ENCODE measurements at places on chromosomes 6 and 20. TPM values are rescaled to one million over a fixed set of nuclear protein-coding genes. Genes with fewer than 3 reads are reported as not detected.

GRCh38 chr6:111642463-111643158 lies 36.9 kb upstream of the TRAF3IP2 start:
- peak; percentile 68 for DNase-seq

- no peak for DNase-seq
Measured at GRCh38 chr6:116528780-116529179, 16.7 kb downstream of the TRAPPC3L start.

DNA sequence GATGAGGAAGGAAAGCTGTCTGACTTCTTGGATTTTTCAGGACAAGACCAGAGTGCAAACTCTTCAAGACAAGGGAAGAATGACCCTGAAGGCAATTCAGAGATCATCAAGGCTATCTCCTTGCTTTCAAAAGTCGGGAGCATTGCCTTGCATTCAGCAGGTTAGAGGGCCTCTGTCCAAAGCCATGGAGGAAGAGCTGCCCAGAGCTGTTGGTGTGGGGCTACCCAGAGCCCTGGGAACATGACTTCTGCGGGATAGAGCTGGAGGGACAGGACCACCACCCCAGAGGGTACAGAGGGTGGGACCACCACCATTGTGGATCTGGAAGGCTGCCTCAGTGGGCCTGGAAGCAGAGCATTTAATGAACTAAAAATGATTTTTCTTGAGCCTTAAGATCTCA lies 5.2 kb upstream of the SRXN1 start:
- no peak for DNase-seq

XKR7 gene
- 0.03 TPM for total RNA-seq

DEFB132 gene
- not detected for total RNA-seq

SYS1 gene
- 28.0 TPM for total RNA-seq

EDEM2 gene
- total RNA-seq, result 19.5 TPM
